ENCODE measurements at places on chromosomes 3 and 15.
A peak's percentile ranks its signal among the peaks of the same experiment; 100 is the strongest.

- no peak for DNase-seq
These were observed 551.5 kb downstream of the FOXP1 start for GRCh38 chr3:71031914-71032521.

GRCh38 chr15:51048308-51048707, 46.4 kb downstream of the TNFAIP8L3 start:
- no peak for DNase-seq

DNA sequence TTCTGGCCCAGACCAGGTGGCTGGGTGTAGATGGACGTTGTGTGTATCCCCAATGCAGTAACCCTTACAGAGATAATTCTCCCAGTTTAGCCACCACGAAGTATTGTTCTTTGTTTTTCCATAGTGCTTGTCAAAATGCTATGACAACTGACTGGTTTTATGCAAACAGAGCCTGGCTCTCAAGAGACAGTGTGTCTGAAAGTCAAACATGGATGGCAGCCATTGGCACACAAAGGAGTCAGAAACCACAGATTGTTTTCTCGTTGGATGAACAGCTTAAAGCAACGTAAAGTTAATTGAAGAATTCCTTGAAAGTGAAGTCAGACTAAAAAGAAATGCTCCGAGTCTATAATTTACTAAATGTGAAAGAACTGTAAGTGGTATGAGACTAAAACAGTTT, 91.2 kb downstream of the FILIP1L start:
- DNase-seq, result no peak

- no peak for DNase-seq
These were observed 459.2 kb upstream of the ARRDC4 start for GRCh38 chr15:97501291-97501690.

DNA sequence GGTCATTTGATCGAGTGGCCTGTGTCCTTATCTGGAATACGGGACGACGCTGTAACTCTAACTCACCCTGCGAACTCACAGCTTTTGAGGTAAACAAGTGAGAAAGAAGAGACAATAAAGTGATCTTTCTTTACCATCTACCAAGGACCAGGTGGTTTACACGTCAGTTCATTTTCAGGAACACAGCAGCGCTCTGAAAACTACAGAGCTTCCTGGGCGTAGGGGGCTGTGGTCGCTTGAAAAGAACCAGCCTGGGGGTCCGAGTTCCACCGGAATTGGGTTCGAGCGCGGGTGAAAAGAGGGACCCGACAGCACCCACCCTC, 357 bp downstream of the KIAA1143 start:
- DNase-seq, result no peak

GRCh38 chr3:160695915-160696327, 19.0 kb downstream of the ARL14 start:
- no peak for DNase-seq

DNA sequence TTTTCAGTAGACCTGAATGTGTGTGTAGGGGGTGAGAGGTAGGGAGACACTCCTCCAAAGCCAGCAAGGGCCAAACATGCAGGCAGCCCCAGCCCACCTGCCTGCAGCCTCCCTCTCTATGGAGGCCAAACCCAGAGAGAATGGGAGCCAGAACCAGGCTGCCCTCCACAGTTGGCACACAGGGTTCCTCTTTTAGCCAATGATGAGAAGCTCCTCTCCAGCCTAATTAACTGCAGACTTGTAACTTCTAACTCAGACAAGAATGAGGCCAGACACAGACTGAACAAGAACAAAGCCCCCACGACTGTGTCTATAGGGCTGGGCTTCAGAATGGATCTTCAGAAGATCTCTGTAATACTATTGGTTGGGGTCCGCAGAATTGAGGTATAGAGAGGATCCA, 12.3 kb upstream of the TLE3 start:
- DNase-seq, result no peak

GRCh38 chr3:142896201-142896755, 7.4 kb upstream of the PCOLCE2 start:
- no peak for DNase-seq

GRCh38 chr3:182201456-182202168, 489.9 kb downstream of the SOX2 start:
- no peak for DNase-seq

DNA sequence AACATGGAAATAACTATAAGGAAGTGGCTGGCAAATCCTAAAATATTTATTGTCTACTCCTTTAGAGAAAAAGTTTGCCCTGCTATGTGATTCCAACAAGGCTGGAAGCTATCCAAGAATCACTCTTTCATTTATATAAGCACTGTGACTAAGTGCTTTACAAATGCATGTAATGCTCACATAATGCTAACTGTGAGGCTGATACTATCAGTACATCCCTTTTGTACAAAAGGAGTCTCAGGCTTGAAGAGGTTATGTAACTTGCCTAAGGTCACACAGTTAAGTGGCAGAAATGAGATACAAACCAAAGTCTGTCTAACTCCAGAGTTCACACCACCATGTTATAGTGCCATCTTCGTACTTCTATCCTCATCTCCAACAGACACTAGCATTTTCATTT, 17.0 kb downstream of the TOPBP1 start:
- no peak for DNase-seq

- no peak for DNase-seq
These were observed 91.8 kb downstream of the MRPL46 start for GRCh38 chr15:88375234-88375927.

- DNase-seq, result no peak
These were observed 149.4 kb downstream of the SHOX2 start for GRCh38 chr3:157956850-157957249.

GRCh38 chr3:111284503-111285183, 213.0 kb downstream of the NECTIN3 start:
- no peak for DNase-seq

DNA sequence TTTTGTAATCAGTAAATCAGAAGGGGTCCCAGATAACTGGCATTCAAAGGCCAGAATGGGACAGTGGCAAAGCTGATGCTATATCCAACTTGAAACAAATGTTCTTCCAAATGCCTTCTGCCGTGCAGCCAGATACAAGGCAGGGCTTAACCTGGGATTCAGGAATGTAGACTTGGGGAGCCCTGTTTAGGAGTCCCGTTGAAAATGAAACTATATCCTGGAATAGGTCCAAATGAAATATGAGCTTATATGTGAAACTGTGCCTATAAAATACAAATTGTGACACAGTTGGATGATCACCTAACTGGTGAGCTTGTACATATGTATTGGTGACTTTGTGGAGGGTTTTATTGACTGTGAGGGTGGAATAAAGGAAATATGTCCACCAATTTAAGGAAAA, 28.7 kb downstream of the FRMD4B start:
- no peak for DNase-seq

GRCh38 chr15:64070965-64071851, 22.4 kb downstream of the CIAO2A start:
- DNase-seq, result no peak

GRCh38 chr3:116614795-116615362, 94.7 kb upstream of the TUSC7 start:
- no peak for DNase-seq

- no peak for DNase-seq
These were observed 353.4 kb upstream of the TBL1XR1 start for GRCh38 chr3:177550667-177551066.

GRCh38 chr15:32701863-32702262, 15.9 kb upstream of the GREM1 start:
- no peak for DNase-seq

- no peak for DNase-seq
These were observed 128.4 kb downstream of the ASB7 start for GRCh38 chr15:100730655-100731266.

- no peak for DNase-seq
These were observed 55.0 kb upstream of the TOPAZ1 start for GRCh38 chr3:44186712-44187111.

- DNase-seq, result no peak
These were observed 154.6 kb downstream of the POLR2M start for GRCh38 chr15:57861034-57861638.

GRCh38 chr3:189978753-189979152, 141.9 kb downstream of the P3H2 start:
- DNase-seq, result no peak

GRCh38 chr15:99264125-99264524, 12.8 kb downstream of the LRRC28 start:
- no peak for DNase-seq

DNA sequence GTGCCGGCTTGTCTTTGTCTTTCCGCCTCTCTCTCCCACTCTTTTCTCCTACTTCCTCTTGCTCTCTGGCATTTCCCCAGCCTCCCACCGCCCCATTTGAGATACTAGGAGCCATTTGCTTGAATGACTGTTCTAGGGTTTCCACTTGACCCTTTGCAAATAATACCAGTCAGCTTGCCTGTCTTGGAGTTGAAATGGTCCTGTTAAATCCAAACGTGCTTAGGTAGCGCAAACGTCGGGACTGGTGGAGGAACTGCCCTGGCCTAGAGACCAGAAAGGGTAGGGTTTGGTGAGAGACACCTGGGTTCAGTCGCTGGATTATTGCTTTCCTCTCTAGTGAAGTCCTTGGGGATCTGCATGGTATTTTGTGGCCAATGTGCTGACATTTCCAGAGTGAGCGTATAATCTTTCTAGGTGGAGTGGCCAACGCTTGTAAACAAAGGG, 10.6 kb downstream of the ZIC1 start:
- DNase-seq, result no peak

- no peak for DNase-seq
These were observed 42.4 kb downstream of the LNP1 start for GRCh38 chr3:100443690-100444089.

GRCh38 chr3:43239755-43240154, 46.6 kb upstream of the SNRK start:
- no peak for DNase-seq

DNA sequence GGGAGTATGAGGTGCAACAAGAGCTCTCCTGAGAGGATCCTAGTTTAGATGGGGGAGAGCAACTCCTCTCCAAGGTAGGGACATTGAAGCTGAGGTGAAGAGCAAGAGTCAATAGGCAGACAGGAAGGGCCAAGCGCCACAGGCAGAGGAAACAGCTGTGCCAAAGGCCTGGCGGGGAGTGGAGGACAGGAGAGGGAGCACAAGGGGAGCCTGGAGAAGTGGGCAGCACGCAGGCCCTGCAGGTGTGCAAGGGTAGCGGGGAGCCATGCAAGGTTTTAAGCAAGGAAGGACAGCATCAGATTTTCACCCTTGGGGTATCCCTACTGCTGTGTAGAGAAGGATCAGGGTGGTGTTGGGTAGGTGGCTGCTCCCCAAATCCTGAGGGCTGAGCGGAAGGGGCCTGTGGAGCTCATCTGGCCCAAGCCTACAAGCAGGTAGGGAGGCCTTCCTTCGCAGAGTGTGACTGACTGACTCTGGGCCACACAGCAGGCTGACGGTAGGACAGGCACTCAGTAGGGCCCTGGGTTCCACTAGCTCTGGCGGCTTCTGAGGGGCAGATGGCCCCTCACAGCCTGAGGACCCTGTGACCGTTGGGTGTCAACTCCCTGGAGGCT, 13.3 kb downstream of the CHST13 start:
- DNase-seq, result no peak

DNA sequence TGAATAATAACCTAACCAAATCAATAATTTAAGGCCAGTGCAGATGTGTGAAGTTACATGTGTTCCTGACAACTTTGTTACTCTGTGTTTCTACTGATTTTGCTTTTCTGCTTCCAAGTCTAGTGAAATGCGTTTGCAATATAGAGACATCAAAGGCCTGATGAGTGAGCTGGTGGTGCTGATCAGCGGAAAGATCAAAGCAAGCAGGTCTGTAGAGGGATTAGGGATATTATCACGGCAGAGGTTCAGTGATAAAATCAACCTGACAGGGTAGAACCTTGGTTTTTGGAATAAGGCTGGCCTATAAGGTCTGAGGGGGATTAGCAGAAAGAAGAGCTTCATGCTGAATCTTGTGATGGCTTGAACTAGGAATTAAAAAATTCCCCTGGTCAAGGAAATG, 111.7 kb downstream of the EDEM1 start:
- no peak for DNase-seq

GRCh38 chr3:165404357-165405027, 208.3 kb upstream of the SLITRK3 start:
- no peak for DNase-seq

DNA sequence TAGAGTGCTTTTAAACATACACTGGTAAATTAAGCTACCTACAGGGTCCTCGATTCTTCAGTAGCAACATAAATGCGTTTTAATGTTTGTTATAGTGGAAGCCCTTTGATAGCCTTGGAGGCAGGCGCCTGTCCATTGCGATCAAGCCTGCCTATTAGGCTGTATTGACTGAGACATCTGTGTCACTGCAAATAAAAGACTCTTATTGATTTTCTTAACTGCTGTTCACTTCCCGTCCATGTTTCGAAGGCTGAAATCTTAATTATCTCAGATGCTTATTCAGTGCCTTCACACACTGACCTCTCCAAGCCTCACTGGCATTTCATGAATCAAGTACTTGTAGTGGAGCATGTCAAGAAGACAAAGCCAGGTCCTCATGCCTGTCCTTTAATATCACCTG, 51.1 kb downstream of the MAP2K5 start:
- no peak for DNase-seq

DNA sequence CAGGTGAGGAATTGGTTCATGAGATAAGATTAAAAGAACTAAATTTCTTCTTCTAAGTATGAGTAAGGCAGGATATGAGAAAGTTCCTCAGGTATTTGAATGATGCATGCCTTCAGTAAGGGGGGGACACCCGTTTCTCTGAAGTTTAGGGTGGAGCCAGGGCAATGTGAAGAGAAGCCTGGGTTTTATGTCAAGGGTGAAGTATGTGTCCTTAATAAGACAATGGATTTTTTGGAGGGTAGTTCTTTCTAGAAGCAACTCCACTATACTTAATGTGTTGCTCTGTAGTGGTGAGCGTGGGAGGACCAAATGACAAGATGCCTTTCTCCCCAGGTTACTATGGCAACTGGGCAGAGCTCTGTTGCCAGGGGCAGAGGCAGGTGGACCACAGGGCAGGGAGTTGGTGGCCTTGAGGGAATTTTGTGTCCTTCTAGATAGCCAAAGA, 44.0 kb downstream of the PHLDB2 start:
- no peak for DNase-seq

- peak; percentile 52 for DNase-seq
These were observed at the start of gene SEMA3G for GRCh38 chr3:52444860-52445793. Gene SEMA3G, minus strand, starts transcription at chr3:52445103. Its CDS starts 76 bp downstream, at chr3:52445027.

GRCh38 chr3:149536429-149536828, 61.9 kb downstream of the TM4SF4 start:
- no peak for DNase-seq
